ENCODE measurements at places on chromosomes 4 and X.

DNA sequence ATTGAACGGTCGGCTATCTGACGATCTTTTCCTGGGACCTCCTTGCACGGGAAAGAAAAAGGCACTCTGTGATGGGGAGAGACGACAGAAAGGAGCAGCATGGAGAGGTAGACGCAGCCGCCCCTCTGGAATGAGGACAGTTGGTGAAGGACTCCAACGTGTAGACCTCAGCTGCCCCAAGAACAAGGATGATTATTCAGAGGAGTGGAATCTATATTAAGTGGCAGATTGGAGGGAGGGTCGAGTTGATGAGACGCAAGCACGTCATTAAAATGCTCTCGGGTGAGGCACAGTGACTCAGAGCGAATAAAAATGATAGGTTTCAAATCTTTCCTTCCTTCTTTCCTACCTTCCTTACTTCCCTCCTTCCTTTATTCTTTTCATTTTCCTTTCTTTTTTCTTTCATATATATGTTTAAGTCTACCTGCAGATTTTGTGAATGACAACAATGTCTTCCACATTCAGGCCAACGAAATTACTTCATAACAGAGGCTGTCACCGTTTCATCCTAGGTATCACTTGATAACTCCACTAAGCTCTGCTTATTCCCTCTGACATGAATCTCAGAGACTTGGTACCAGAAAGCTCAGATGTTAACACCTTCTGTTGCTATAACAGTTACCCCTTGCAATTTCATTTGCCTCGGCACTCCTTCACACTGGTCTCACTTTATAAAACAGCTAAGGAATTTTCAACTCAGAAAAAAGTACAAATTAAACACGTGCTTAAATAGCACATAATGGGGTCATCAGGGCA lies 110.0 kb upstream of the PPARGC1A start:
- no peak for DNase-seq

DNA sequence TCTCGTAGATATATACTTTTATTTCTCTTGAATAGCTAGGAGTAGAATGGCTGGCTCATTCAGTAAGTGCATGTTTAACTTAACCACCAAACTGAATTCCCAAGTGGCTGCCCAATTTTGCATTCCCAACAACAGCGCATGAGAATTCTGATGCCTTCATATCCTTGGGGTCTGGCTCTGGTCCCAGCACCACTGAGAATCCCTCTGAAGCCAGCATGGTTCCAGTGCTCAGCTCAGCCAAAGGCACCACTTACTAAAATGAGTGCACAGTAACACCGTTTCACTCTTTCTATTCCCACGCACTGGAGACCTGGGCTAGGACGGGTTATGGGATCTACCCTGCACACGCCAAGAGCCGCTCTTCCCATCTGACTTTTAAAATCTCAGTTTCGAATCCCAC lies 60.4 kb downstream of the CASP3 start:
- no peak for DNase-seq

DNA sequence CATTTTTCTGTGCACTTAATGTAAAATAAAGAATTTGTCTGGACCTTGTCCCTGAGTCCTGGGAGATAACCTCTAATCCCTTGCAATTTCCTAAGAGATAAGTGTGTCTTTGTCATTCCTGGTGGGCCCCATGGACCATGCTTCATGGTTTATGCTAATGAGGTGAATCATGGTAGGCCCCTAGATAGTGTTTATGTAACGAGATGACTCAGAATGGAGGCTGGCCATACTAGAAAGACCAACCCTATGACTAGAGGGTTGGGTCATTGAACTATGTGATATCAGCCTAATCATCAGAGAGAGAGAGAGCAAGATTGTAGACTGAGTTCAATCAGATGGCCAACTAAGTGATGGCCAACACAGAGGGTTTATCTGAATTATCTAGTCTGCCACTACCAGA lies 64.2 kb upstream of the NHSL2 start:
- DNase-seq = no peak

DNA sequence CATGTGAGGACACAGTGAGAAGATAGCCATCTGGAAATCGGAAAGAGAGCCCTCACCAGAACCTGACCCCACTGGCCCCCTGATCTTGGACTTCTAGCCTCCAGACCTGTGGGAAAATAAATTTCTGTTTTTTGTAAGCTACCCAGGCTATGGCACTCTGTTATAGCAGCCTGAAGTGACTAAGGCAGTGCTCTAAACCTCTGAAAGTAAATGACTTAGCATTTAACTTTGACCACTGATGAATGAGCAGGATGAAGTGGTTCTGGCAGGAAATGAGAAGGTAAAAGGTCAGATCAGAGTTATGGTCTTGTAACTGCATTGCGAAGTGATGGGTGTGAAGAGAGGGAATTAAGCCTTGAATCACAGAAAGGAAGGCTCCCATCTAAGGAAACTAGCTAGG lies 17.0 kb downstream of the GPAT3 start:
- DNase-seq = no peak

DNA sequence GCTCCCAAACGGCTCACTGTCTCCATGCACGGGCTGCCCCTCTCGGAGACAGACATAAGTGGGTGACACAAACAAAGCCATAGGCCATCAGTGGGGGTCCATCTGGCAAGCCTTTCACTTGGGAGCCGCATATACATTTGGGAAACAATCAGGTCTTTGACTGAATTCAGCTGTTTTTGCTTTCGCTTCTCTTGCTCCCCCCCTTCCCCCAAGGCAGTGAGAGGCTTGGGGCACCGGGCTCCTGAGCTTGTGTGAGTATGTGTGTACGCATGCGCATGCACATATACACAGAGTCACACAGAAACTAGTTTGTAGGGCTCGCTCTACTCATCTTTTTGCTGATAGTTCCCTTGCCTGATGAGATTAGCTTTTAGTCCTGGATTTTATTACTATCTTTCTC lies 284.4 kb downstream of the AFF2 start:
- DNase-seq = no peak

- DNase-seq = no peak
These were observed 147.7 kb downstream of the PRR32 start for GRCh38 chrX:126967225-126967624.

DNA sequence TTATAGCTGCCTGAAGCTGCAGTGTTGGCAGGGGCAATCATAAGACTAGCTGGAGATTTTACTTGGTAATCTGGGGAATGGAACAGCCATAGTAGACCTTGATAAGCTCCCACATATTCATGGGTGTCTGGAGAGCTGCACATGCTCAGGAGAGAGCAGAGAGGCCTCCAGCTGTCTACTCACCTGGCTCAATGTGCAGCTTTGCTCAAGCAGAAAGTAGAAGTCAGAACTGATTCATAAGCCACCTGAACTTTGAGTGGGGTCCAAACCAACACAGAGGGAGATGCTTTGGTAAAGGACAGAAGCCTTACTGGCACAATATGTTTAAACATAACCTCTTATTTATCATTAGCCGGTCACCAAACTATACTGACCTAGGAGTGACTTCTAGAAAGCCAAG lies 54.4 kb downstream of the KDM6A start:
- DNase-seq = no peak

- DNase-seq = no peak
These were observed 102.7 kb upstream of the ZNF827 start for GRCh38 chr4:146041139-146042004.

- no peak for DNase-seq
These were observed 237.4 kb downstream of the DCLK2 start for GRCh38 chr4:150315691-150316090.

DNA sequence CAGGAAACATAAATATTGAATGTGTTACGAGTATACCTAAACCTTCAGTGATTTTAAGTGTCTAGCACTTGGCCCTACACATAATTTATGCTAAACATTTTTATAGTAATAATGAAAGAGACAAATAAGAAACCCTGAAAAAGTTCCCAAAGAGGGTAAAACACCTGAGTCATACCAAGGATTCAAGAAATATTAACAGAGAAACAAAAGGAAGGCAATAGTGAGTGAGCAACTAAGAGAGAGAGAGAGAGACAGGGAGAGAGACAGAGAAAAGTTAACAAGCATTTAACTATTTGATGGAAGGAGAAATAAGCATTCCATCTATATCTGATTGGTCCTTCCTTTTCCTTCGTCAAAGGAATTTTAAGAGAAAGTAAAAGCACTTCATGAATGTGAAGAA lies 743.6 kb upstream of the POU3F4 start:
- no peak for DNase-seq

DNA sequence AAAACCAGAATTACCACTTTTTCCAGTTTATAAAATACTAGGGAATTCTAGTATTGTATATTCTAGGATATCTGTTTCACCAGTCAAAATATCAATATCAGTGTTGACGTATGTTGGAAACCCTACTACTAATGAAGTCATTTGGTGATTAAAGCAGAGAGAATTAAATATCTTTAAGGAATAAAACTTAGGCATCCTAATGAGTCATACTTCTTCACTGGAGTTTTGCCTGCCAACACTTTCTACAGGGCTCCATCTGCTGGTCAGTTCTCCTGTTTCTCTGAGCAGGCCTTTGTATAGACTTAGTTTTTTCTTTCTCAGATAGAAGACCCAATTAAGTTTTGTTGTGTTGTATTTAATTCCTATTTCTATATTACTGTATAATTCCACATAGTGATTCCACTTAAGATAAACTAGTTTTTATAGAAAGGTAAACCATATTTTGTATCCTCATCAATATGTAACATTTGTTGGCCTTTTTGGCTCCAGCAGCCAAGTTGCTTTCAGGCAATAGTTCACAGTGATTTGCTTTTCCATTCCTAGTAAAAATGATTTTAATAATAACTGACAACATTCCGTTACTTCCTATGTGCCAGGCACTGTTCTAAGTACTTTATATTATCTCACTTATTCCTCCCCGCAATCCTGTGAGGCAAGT lies 3.5 kb downstream of the AP1AR start:
- peak; percentile 4 for DNase-seq

DNA sequence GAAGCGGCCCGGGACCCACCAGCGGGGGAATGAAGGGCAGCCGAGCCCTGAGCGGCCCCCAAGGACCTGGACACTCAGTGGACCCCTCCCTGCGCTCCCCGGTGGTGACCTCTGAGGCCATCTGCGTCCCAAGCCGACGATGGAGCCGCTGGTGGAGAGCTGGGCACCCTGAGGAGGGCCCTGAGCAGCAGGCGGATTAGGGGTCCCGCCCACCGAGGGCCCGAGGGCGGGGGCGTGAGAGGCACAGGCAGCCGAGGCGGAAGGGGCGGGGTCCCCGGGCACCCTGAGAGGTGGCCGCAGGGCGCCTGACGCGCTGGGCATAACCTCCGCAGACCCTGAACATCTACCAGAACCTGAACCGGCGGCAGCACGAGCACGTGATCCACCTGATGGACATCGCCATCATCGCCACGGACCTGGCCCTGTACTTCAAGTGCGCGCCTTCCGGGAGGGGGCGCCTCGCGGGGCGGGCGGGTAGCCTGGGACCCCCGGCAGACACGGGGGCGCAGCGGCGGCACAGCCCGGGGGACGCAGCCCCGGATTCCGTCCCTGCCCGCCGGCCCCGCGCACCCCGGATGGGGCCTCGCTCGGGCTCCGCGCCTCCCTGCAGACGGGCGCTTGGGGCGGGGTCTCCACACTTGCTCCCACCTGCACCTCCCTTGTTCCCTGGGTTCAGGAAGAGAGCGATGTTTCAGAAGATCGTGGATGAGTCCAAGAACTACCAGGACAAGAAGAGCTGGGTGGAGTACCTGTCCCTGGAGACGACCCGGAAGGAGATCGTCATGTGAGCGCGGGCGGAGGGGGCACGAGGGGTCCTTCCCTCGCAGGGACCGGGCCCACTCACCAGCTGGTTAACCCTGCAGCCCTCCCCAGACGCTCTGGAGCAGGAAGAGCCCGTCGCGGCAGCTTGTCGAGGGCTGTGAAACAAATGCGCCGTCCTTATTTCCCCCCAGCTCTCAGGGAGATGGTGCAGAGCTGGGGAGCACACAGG lies 10.3 kb downstream of the ATP5ME start:
- no peak for DNase-seq

GRCh38 chrX:118373538-118373937 lies 27.6 kb downstream of the WDR44 start:
- DNase-seq = no peak

DNA sequence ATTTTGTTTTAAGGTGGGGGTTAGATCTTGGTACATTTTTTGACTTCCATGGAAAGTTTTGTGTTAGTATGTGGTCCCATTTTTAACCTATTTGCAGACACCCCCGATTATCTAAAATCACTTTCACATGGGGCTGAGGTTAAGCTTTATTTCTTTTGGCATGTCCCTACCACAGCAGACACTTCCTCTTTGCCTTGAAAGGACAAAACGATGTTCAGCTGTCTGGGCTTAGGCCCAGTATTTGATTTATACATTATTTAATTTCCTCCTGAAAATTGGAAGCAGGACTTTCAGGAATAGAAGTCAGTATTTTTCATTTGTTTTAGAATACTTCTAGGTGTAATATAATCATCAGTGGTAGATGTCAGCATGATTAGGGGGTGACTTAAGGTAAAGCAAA lies 112.4 kb upstream of the SPRY1 start:
- no peak for DNase-seq

DNA sequence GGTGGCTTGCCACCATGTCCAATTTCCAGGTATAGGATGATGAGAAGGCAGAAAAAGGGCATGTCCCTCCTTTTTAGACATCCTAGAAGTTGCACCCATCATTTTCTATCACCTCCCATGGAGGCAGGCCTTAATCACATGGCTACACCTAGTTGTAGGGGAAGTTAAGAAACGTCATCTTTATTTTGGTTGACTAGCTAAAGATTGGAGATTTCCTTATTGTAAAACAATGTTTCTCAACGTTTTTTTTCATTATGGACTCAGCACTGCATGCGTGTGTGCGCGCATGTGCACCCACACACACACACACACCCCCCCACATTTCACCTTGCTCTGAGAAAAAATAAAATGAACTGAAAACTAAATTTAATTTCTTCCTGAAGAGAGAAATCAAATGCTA lies 2.0 kb upstream of the CXCL9 start:
- DNase-seq = no peak

- no peak for DNase-seq
These were observed 152.5 kb upstream of the DCAF8L1 start for GRCh38 chrX:28133763-28134162.

DNA sequence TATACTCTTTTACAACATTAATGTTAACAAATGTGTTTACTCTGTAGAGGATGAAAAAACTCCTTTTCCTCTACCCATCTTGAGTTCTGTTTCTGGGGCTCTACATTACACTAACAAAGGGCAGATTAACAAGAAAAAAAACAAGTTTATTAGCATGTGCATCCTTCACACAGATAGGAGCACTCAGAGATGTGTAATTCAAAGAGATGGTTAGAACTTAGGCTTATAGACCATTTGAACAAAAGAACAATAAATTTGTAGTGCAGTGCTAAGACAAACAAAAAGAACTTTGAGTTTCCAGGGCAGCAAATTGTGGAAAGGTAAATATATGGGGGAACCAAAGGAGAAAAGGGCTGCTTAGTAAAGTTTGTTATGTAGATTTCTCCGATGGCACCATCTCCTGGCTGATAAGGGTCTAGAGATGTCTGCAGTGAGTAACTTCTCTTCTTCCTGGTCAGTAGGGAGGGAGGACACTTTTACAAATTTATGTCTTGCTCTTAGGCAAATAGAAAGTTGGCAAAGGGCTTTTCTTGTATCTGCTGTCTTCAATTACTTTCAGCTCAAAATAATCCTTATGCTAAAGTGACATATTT lies 1249.9 kb upstream of the TENM3 start:
- no peak for DNase-seq

All from occipital lobe (tissue), 3 donors.